ENCODE measurements at places on chromosomes 4 and X.

DNA sequence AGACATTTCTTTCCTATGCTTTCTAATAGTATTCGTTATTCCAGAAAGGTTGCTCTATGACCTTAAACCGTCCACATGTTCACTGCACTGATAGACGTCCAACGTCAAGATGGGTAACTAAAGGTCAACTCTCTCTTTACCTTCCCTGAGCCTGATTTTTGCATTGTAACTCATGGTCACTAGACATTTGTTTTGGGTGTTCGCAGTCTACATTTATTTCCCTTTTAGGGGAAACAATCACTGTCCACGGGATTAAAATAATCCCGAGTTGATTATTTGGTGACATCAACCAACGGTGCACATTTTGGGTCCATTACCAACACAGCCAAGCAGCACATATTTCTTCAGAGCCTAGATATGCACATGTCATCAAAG lies 540 bp upstream of the HADH start:
- DNase-seq = no peak

DNA sequence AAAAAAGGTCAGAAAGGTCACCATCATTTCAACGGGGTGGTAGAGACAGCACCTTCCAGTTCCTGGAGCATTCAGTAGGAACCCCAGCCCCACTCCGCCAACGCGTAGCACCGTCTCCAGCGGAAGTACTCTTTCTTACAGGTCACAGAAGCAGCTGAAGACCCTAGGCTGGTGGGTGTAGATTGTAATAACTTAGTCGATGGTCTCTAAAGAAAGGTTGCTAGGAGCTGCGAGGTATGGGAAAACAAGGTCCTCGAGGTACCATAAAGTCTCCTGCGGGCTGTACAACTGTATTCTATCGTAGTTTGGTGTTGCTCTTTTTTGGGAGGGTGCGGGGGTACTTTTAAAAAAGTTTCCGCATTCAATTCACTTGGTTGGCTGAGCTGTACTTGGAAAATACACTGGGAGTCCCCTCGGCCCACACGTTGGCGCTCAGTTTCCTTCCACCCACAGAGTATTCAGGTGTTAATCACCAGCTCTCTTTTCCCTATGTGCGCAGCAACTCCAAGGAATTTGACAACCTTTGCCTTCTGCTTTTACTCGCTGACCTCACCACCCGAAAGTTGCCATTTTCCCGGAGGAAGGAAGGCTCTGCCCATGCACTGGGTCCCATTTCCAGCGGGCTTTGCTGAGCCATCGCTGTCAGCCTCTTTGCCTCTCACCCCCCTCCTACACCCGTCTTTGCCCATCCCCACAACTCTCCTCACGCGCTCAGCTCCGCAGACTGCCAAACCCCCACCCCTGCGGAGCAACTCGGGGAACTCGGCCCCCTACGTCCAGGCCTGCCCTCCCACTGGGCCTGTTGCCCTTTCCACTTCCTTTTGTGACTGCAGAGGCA lies 4.8 kb upstream of the SOX3 start:
- no peak for DNase-seq

GRCh38 chrX:152886716-152887115 lies 11.2 kb upstream of the ZNF185 start:
- DNase-seq = no peak

DNA sequence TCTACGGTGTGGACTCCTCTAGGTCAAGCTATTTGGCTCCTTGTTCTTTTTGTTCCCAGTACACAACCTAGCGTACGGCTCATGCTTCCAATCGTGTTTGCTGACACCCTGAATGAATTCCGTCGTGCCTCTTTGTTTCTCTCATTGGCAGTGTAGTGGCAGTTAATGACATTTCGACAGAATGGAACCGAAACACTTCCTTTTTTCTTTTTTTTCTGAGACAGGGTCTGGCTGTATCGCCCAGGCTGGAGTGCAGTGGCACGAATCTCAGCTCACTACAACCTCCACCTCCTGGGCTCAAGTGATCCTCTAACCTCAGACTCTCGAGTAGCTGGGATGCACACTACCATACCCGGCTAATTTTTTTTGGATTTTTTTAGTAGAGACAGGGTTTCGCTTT lies 113.3 kb upstream of the ATP6AP2 start:
- no peak for DNase-seq

- DNase-seq = no peak
These were observed 58.0 kb downstream of the VGLL1 start for GRCh38 chrX:136589966-136590365.

- no peak for DNase-seq
These were observed 196.4 kb upstream of the RADX start for GRCh38 chrX:106415276-106415895.

- DNase-seq = peak; percentile 54
These were observed 44.0 kb upstream of the IGFBP7 start for GRCh38 chr4:57154191-57154590.

GRCh38 chrX:75096331-75096730 lies 59.8 kb downstream of the ABCB7 start:
- DNase-seq = no peak

- no peak for DNase-seq
These were observed 10.2 kb upstream of the YIPF6 start for GRCh38 chrX:68488657-68489056.

GRCh38 chr4:126572264-126572663 lies 1060.5 kb upstream of the INTU start:
- DNase-seq = no peak

GRCh38 chrX:19867411-19867732 lies 20.0 kb downstream of the SH3KBP1 start:
- peak; percentile 48 for DNase-seq

GRCh38 chr4:151267822-151268535 lies 9.0 kb upstream of the PRSS48 start:
- no peak for DNase-seq

- DNase-seq = no peak
These were observed 468 bp downstream of the GLA start for GRCh38 chrX:101407167-101407747.

- no peak for DNase-seq
These were observed 58.4 kb upstream of the COX18 start for GRCh38 chr4:73127839-73128453.

GRCh38 chrX:47091149-47091775 lies 13.0 kb downstream of the RGN start:
- peak; percentile 40 for DNase-seq

DNA sequence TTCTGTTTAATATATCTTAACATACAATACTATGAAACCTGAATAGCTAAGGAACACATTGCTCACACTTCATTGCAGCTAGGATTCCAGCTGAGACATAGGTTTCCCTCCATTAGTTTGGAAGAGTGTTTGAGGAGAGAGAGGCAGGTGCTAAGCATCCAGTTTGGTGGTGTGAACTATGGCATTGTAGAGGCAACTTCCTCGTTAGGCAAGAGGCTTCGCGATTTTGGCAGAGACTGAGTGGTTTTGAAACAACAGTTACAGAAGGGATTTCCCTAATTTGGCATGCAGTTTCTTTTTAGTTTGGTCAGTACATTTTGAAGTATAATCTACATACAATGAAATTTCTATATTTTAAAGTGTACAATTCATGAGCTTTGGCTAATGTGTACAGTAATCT lies 117.1 kb upstream of the BMP3 start:
- no peak for DNase-seq

GRCh38 chrX:85303544-85303943 lies 59.8 kb downstream of the ZNF711 start:
- no peak for DNase-seq

GRCh38 chr4:169089004-169089403 lies 78.9 kb upstream of the CBR4 start:
- no peak for DNase-seq

DNA sequence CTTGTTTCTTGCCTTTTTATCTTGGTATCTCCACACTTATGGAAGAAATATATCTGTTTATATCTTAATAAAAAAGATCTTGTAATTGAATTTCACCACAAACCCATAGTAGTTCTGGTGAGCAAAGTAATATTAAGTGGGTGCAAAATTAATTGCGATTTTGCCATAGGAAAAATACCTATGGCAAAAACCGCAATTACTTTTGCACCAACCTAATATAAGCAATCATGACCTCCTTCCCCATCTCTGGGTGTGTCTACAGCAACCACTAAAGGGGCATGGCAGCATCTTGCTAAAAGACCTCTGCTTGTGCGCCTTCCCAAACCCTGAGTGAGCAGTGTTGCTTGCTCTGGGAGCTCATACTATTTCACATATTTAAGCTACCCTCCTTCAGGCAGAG lies 124.2 kb upstream of the GUCY1A1 start:
- no peak for DNase-seq
